Anterior cingulate cortex (tissue), 58 donors: ENCODE measurements at places on chromosomes 5 and 9.

GRCh38 chr5:102628441-102629175 is 126.5 kb upstream of the PAM start:
- no peak for DNase-seq

DNA sequence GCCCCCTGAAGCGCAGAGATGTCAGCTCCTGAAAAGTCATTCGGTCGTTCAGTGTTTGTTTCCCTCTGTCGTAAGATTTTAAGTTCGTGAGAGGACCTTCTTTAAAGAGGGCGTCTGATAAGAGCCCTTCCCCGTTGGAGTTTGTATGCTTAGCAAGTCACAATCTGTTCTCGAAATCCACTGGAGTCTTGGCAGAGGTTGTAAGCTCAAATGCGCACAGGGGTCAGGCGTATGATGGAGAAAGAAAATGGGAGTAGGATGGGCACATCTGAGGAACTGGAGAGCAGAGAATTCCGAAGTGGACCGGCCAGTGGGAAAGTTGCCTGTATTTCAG is 710 bp downstream of the HSD17B4 start:
- no peak for DNase-seq

- no peak for DNase-seq
Measured at GRCh38 chr5:109177227-109177626, 232.5 kb downstream of the PJA2 start.

DNA sequence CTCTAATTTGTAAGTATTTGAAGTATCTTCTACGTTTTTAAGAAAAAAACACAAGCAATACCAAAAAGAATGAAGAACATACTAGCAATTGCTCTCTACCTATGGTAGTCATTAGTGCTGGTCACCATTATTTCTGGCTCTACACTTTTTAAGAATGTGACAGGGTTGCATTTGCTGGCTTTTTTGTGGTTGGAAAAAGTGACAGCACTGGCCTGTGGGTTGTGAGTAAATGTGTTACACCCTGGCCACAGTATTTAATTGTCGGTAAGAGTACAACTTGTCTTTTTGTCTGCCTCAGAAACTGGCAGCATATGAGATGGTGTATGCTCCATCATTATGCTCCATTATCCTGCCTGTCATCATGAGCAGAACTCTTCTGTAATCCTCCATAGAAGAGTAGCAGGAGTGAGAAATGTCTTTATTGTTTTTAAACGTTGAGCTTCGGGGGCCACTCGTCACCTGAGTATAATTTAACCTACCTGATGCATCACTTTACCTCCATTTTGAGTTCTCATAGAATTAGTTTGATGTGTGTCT is 449.8 kb downstream of the ISL1 start:
- no peak for DNase-seq
